ENCODE measurements at places on chromosomes 7 and 10. TPM values are rescaled to one million over a fixed set of nuclear protein-coding genes. Genes with fewer than 3 reads are reported as not detected.

DNA sequence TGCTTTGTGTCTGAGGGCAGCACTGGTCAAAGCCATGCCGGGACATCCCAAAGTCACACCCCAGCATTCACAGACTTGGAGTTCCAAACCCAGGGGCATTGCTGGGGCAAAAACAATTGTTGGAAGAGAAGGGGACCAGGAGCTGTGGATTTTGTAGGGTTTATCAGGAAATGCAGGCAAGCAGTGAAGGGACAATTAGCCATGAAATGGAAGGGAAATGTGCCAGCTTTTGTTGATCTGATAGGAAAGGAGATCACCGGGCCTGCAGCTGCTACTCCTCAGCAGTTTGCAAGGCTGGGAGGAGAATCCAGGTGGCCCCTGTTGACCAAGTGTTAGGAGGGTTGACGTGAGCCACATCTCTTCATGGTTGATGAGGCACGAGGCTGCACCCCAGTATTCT, 2.5 kb upstream of the BRI3 start:
- H3K4me1 ChIP-seq: peaks cover 15% of the 10 kb centered on the region
- H3K27me3 ChIP-seq: no peaks in the 10 kb centered on the region
- DNase-seq: no peak
- no peak overlapping the region for H3K27ac ChIP-seq
- H3K36me3 ChIP-seq: no peaks in the 10 kb centered on the region

DNA sequence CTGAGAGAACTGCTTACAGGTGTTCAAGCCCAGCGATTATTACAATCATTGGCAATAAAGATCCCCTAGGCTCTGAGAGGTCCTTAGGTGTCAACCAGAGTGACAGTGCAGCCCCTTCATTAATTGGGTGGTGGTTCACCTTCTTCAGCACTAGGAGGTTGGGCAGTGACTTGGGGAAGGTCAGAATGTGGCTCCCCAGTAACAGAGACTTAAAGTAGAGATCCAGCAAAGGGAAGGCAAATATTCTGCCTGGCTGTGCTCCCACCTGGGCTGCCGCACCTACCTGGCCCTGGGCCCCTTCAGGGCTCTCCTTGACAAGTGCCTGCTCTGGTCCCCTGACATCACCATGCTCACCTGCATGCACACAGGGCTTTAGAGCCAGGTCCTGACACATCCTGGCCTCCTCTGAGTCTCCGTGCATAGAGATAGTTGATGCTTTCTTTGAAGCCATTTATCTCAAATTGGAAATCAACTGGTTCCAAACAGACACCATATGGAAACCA, 1.9 kb downstream of the CLRN3 start:
- H3K4me3 ChIP-seq: no peak overlapping the region
- no peak for DNase-seq
- no peak overlapping the region for H3K27ac ChIP-seq
- peaks cover 5% of the 10 kb centered on the region for H3K27me3 ChIP-seq

DNA sequence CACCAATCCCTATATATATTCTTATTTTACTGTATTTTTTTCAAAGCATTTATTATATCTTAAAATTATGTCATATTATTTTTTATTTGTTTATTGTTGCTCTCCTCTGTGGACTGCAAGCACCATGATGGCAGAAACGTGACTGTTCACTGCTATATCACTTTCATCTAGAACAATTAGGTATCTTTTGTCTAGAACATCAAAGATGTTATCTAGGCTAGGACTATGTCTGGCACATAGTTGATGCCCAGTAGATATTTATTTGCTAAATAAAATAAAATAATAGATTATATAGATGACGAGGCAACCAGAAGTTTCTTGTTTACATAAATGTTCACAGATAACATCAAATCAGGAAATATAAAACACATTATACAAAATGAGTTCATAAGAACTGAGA, 12.4 kb upstream of the GPR158 start:
- H3K36me3 ChIP-seq: no peaks in the 10 kb centered on the region
- no peak overlapping the region for H3K27ac ChIP-seq
- no peaks in the 10 kb centered on the region for H3K27me3 ChIP-seq
- H3K4me3 ChIP-seq: no peak overlapping the region
- no peaks in the 10 kb centered on the region for H3K4me1 ChIP-seq

DNA sequence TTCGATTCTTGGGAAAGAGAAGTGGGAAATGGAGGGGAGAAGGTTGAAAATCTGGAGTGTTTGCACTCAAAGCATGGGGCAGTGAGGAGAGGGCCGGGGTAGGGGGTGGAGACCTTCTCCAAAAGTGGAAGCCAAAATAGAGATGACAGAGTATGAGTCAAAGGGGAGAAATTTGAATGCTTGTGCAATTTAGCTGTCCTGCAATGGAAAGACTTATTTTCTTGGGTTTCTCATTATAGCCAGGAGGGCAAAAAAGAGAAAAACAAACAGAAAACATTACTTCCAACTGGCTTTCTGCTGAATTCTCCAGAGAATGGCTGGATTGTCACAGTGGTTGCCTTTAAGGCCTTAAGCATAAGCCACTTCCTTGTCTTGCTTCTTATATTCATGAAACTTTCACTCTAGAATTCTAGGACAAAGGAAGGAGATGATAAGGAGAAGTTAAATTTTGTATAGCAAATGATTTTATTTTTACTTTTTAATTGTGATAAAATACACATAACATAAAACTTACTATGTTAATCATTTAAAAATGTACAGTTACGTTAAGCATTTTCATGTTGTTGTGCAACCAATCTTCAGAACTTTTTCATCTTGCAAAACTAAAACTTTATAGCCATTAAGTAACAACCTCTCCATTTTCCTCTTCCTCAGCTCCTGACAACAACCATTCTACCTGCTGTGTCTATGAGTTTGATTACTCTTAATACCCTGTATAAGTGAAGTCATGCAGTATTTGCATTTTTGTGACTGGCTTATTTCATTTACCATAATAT, 100.2 kb downstream of the GPR85 start:
- H3K36me3 ChIP-seq: no peaks in the 10 kb centered on the region
- no peak overlapping the region for H3K4me3 ChIP-seq
- H3K27ac ChIP-seq: no peak overlapping the region
- H3K27me3 ChIP-seq: no peaks in the 10 kb centered on the region

GRCh38 chr7:121313793-121314676, 14.8 kb upstream of the WNT16 start:
- no peaks in the 10 kb centered on the region for H3K27me3 ChIP-seq
- H3K4me1 ChIP-seq: no peaks in the 10 kb centered on the region
- H3K27ac ChIP-seq: no peak overlapping the region
- no peaks in the 10 kb centered on the region for H3K36me3 ChIP-seq
- no peak for DNase-seq

GRCh38 chr7:130942211-130942964, 208.4 kb upstream of the KLF14 start:
- DNase-seq: peak; percentile 84
- H3K36me3 ChIP-seq: peaks cover 4% of the 10 kb centered on the region
- peak overlapping the region; percentile 94 for H3K27ac ChIP-seq
- peaks cover 48% of the 10 kb centered on the region for H3K4me1 ChIP-seq
- H3K4me3 ChIP-seq: peak overlapping the region; percentile 81

Gene CFAP58
- total RNA-seq: 0.21 TPM

Gene C7orf57
- not detected for total RNA-seq

Gene TBX20
- not detected for total RNA-seq

All from psoas muscle (tissue), 8 donors.